ACHN (cell line): ENCODE measurements at places on chromosomes 2 and 18.

GRCh38 chr2:101272045-101272784 is 19.5 kb downstream of the CNOT11 start:
- no peak for DNase-seq

GRCh38 chr18:61954096-61954746 is 61.4 kb upstream of the RNF152 start:
- DNase-seq = no peak

- no peak for DNase-seq
These were observed 229.2 kb downstream of the SEPTIN10 start for GRCh38 chr2:109384308-109385271.

DNA sequence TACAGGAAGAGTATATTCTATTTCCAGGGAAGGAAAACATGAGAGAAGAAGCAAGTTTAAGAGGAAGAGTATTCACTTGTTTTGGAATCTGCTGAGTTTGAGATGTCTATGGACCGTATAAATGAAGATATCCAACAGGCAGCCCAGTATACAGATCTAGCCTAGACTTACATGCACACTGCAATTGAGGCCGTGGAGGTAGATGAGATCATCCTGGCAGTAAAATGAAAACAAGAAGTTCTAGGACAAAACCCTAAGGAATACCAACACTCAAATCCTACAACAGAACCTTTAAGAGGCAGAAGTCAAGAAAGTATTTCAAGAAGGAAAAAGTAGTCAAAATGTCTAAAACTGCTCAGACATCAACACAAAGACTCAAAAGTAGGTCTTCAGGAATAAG is 16.0 kb downstream of the GRB14 start:
- DNase-seq = no peak

GRCh38 chr18:72409903-72410302 is 134.2 kb downstream of the CBLN2 start:
- DNase-seq = no peak

GRCh38 chr2:191679818-191680600 is 2.1 kb downstream of the NABP1 start:
- peak; percentile 77 for DNase-seq

- no peak for DNase-seq
These were observed 129.1 kb upstream of the SMAD2 start for GRCh38 chr18:48059455-48060010.

GRCh38 chr18:64678048-64678447 is 529.2 kb upstream of the LINC00305 start:
- DNase-seq = no peak

DNA sequence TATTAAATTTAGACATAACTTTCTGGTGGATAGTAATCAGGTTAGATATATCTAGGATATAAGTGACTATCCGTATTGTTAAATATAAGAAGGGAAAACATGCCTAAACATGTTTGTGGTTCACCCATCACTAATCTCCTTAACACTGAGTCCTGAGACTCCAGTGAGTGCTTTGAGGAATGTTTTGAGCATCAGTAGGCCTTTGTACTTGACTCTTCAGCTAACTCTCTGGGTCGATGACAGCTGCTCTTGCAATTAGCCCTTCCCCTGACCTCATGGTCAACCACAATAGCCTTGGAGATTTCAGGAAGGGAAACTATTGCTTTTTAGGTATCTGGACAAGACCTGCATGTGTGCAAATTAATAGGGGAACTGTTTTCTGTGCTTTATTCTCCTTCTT is 716.8 kb downstream of the EPHA4 start:
- DNase-seq = no peak

- DNase-seq = no peak
These were observed 70.7 kb downstream of the NABP1 start for GRCh38 chr2:191748528-191749180.

DNA sequence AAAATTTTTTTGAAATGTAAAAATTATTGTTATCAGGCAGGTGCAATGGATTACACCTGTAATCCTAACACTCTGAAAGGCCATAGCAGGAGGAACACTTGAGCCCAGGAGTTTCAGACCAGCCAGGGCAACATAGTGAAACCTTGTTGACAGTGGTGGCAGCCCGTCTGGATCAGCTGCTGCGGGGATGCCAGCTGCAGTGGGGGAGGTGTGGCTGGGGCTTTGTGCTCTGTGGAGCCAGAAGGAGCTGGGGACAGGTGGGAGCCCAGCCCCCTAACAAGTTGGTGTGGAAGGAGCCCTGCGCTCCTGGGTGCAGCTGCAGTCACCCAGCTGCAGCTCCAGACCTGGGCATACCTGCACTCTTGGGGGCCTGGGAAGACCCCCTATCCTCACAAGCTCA is 182.4 kb upstream of the MC4R start:
- DNase-seq = no peak

DNA sequence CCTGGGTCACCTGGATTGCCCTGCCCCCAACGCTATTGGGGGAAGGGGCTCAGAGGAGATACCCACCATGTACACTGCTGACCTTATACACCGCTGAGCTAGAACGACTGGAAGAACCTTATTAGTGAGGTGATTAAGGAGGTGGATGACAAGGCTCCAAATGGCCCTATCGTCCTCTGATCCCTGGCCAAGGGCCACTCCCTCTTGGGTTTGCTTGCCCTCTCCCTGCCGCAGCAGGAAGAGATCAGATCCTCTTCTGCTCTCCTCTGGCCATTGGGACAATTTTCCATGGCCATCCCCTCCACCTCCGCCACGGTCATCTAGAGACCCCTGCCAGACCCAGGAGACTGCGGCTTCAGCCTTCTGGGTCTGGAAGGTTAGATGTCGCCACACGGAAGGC is 1.2 kb downstream of the ZNF514 start:
- DNase-seq = no peak
